ENCODE measurements at places on chromosomes 3 and 15.

- DNase-seq: no peak
These were observed 248.7 kb upstream of the C2CD4B start for GRCh38 chr15:62413786-62414185.

GRCh38 chr3:124246949-124247348 lies 255.0 kb upstream of the ROPN1 start:
- DNase-seq: no peak

GRCh38 chr15:70856177-70856883 lies 2.4 kb upstream of the LARP6 start:
- no peak for DNase-seq

- DNase-seq: no peak
These were observed 18.4 kb downstream of the UMPS start for GRCh38 chr3:124748560-124749198.

GRCh38 chr15:63973212-63974009 lies 72.9 kb downstream of the DAPK2 start:
- no peak for DNase-seq

All from activated CD8-positive, alpha-beta memory T cell treated with anti-CD3 and anti-CD28 coated beads for 1 hour (primary cell).